ENCODE measurements at places on chromosomes 11 and 22. TPM values are rescaled to one million over a fixed set of nuclear protein-coding genes. Genes with fewer than 3 reads are reported as not detected.
A peak's percentile ranks its signal among the peaks of the same experiment; 100 is the strongest.

Gene PDGFB
- total RNA-seq, result 14.2 TPM

DNA sequence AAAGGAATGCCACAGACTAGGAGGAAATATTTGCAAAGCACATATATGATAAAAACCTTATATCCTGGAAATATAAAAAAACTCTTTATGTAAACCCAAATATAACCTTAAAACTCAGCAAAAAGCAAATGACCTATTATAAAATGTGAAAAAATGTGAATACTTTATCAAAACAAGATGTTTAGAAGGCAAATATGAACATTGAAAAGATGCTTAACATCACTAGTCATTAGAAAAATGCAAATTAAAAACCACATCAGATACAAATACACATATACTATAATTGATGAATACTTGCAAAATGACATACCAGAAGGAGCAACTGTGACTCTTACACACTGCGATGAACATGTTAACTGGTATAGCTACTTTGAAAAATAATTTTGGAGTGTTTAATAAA, 511.2 kb upstream of the LRRC4C start:
- DNase-seq, result no peak

Gene TENM4
- 31.0 TPM for total RNA-seq

DNA sequence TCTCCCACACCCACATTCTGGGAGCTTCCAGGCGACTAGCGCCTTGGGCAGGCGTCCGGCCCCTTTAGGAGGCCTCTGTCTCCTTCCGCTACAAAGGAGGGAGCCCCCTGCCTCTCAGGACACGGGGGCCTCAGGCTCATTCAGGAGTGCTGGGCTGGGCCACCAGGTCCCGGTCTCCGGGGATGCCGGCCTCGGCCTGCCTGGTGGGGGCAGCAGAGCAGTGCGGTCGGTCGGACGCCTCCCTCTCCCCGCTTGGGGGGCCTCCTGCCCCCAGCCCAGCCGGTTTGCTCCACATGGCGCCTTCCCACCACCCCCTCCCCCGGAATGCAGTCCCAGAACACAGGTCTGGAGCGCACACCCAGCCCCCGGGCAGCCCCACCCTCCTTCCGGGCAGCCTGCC, 21.9 kb downstream of the MRPL23 start:
- DNase-seq, result no peak

Gene SIPA1
- 71.0 TPM for total RNA-seq

DNA sequence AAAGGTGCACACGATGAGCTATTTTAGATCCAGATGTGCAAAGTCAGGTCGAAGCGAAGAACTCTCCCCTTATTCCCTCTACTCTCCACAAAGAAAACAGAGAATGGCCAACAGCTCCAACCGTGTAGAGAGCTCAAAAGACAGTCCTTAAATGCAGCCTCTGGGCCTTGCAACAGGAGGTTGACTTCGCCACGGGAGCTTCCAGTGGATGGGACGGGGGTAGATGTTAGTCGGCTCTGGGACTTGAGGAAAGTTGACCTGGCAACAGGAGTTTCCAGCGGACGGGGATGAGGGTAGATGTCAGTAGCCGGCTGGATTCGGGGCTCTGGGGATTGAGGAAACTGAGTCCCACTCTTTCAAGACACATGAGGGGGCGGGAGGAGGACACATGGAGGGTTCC, 450.4 kb downstream of the BRD1 start:
- no peak for DNase-seq

DNA sequence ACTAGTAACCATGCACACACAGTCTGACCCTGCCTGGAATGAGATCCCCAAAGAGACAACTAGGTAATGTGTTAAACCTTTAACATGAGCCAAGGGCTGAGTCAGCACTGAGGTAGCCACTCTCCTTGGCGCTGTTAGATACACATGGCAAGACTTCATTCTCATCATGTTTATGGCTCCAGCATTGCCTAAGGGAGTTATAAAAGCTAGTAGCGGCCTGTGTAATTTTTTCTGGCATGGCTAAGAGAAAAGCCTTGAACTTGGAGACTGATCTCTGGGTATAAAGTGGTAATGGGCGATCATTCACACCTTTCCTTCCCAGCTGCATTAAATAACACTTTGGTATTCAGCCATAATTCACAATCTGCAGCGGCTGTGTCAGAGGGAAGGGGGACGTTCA, 779.7 kb upstream of the LRRC4C start:
- peak; percentile 20 for DNase-seq

DNA sequence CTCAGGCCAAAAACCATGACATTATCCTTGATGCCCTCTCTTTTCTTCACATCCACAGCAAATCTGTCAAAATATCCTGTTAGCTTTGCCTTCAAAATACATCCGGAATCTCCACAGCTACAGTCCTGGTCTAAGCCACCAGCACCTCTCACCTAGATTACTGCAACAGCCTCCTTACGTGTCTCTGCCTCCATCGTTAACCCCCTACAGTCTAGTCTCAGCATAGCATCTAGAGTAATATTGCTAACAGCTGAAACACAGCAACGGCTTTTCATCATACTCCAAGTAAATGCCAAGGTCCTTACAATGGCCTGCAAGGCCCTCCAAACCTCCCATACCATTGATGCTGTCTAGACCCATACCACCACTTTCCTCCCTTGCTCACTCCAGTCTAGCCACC, 4.4 kb downstream of the TSG101 start:
- no peak for DNase-seq

GRCh38 chr22:23569716-23570115, 10.4 kb downstream of the IGLL1 start:
- DNase-seq, result no peak

DNA sequence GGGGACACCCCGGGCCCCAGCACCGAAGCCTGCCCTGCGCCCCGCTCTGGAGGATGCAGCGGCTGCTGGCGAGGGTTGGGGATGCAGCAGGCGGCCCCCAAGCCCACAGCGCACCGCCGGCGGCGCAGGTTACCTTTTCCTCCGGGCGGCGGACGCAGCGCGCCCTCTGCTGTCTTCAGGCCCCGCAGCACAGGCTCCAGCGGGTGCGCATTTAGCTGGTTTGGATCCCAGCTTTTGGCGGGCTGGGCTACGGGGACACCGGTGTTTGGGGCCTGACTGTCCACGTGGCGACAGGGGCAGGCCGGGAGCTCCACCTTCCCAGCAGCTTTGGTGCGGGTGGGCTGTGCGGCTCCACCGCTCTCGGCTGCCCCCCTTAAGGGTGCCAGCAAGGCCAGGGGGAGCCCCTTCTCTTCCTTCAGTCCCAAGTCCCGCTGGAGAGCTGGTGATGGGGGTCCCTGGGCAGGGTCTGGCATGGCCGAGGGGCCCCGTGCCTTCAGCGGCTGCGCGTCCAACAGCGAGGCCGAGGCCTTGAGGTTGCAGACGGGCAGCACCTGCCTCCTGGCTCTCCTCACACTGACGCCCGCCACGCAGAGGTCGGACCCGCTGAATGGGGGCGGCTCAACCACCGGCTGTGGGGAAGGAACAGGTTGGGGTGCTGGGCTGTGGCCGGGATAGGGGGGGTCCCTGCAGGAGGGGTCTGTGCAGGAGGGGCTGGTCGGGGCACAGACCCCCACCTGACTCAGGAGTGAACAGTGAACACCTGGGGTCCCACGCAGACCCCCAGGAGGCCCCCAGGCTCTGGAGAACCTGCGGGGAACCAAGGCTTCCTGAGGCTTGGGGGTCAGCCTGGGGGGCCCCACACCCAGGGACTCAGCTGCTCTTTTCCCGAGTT, 18.0 kb upstream of the IL17REL start:
- peak; percentile 92 for DNase-seq

GRCh38 chr11:10568486-10568941, at the start of gene LYVE1:
Gene LYVE1, minus strand, starts transcription at chr11:10568665. Its CDS starts 133 bp downstream, at chr11:10568532.
- DNase-seq, result peak; percentile 64

DNA sequence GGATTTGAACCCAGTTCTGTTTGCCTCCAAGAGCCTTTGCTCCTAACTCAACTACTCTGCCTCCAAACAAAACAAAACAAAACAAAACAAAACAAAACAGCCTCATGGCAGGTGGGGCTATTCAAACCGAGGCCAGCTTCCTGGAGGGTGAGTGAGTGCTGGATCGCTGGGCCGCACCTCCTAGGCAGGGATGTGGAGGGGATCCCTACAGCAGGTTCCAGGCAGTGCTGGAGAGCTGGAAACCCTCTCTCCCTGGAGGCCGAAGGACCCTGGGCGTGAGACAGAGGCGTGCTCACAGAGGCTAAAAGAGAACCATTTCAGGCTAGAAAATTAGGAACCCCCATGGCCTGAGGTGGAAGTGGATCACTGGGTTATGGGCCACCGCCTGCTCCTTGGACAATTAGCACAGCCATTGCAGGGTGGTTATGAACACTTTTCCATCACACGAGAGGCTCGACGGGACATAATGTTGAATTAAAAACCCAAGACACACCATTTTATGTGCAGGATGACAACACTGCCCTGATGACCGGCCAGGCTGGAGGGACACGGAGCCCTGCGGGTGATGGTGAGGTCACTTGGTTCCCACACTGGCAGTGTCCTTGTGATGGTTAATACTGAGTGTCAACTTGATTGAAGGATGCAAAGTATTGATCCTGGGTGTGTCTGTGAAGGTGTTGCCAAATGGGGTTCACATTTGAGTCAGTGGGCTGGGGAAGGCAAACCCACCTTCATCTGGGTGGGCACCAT, 35.2 kb downstream of the SHISAL1 start:
- no peak for DNase-seq

Gene GTSE1
- total RNA-seq, result 0.94 TPM

Gene POGLUT3
- 22.0 TPM for total RNA-seq

GRCh38 chr11:132493801-132494200, 1038.5 kb downstream of the OPCML start:
- DNase-seq, result no peak

DNA sequence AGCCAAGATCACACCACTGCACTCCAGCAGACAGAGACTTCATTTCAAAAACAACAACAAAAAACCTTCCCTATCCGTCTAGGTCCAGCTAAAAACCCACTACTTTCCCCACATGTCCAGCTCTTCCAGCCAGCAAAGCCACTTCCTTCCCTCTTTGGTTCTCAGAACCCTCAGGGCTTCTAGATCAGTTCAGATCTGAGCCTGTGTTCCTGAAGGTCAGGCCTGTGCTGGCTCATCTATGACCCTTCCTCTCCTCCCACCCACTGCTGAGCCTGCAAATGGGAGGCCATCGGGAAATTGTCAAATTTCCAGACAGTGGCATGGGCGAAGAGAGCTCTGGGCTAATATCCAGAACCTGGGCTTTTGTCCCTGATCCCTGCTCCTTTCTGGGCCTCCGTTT, 37.8 kb downstream of the SLCO2B1 start:
- DNase-seq, result no peak
